AG08396 (cell line): ENCODE measurements at places on chromosomes 16 and 17.
A peak's percentile ranks its signal among the peaks of the same experiment; 100 is the strongest.

DNA sequence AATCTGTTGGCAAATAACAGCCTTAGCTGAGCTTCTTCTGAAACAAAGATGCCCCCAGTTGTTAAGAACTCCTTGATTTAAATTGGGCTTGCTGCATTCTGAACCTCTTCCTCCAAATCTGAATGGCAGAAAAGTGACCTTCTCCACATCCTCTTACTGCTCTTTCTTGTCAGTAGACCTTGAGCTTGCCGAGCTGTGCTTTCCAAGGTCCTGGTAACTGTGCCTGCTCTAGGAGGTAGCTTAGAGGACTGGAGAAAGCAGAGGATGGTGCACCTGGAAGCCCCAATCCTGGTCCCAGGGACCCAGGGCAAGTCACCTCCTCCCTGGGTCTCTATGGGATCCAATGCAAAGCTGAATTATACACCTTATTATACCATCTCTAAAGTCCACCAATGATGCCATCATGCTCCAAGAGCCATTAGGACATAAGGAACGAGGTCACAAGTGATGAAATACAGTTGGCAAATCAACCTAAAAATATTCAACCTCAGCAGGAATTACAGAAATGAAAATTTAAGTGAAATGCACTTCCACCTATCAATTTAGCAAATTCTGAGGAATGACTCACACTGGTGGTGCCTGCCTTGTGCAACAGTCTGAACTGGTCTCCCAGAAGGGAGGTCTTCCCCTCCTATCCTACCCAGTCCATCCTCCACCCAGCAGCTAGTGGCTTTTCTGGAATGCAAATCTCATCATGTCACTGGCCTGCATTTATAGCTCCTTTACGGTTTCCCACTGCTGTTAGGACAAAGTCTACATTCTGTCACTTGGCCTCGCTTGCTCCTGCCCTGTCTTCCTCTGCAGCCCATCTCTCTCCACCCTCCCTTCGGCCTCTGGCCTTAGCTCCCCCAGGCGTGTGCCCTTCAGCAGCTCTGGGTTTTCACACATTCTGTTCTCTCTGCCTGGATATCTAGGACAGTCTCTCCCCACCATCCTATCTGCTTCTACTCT, 36.6 kb downstream of the TOM1L2 start:
- DNase-seq = peak; percentile 86

DNA sequence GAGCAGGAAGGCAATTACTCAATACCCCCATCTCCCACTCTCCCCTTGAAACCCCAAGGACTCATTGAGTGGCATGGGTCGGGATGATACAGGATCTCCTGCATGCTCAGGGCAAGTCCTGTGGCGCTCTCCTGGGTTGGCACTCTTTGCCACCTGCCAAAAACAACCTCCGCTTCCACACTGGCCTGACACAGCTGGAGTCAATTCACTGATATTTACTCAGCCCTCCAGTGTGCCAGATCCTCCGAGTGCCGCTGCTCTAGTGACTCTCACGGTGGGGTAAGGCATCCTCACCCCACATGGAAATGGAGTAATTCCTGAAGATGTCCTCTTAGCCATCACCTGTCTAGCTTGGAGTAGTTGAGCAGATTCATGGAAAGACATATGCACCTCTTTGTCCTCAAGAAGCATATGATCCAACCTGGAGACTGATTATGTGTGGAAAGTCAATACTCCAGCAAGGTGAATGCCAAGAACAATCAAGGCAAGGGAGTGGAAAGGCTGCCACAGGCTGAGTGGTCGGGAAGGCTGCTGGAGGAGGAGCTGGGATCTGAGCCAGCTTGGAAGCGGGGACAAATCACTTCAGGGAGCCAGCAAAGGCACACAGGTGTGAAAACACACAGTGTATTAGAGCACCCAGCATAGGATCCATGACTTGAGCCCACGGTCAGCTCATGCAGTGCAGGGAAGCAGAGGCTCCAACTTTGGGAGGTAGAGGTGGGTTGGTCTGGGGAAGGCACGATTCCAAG, 12.6 kb upstream of the GOSR2 start:
- no peak for DNase-seq

GRCh38 chr16:74224828-74225612, 71.6 kb upstream of the PSMD7 start:
- no peak for DNase-seq

GRCh38 chr16:81253141-81253540, 14.7 kb downstream of the BCO1 start:
- DNase-seq = no peak

DNA sequence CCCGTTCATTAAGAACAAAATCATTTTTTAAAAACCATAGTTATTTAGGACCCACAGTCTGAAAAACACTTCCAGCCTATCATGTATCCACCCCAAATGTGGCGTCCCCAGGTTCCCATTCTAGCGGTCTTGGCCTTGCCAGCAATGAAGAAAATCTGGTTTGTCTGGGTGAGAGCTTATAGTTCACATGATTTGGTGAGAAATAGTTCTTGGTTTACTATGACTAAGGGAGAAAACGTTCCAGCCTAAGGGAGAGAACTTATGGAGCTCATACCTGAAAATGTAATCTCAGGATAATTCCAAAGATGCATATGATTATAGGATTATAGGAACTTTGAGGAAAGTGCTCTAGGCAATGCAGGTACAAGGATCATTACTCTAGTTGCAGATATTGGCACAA, 4.8 kb downstream of the MARVELD3 start:
- DNase-seq = no peak
